ENCODE measurements at places on chromosomes 3 and 15. TPM values are rescaled to one million over a fixed set of nuclear protein-coding genes. Genes with fewer than 3 reads are reported as not detected.

The CCR9 gene
- total RNA-seq, result not detected

The GOLGA6A gene
- 0.31 TPM for total RNA-seq

The EPM2AIP1 gene
- total RNA-seq, result 16.5 TPM

The DUOX1 gene
- 0.26 TPM for total RNA-seq

DNA sequence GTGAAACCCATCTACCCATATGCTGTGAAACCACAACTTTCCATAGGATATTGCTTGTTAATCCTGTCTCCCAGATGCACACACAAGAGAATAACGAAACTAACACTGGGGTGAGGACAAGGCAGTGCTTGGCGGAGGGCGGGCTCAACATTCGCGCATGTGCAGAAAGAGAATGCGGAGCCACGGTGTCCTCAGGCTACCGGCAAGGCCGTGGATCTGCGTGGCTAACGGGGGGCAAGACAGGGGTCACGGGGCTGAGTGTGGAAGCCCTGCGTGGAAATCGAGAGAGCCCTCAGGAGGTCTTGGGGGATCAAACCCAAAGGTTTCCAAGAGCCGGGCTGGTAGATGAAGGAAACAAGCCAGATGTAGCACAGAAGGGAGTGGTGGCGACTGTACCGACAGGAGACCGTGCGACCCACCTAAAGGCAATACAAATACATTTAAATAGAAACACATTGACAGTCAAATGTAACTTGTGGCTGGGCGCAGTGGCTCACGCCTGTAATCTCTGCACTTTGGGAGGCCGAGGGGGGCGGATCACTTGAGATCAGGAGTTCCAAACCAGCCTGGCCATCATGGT lies 48.5 kb upstream of the TRA2B start:
- DNase-seq, result no peak

DNA sequence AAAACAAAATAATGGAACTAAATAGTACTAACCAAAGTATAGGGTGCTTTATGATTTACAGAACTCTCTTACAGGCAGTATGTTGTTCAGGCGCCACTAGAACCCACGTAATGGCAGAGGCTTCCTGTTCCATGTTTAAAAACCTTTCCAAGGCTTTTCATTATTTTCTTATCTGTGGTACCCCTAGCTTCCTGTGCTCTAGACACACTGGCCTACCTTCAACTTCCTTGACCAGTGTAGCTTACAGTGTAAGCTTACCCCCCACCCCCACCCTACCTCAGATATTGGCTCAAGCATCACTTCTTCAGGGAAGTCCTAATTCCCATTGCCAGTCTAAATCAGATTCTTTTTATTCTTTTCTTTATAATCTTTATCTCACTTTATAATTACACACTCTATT lies 2.9 kb downstream of the NR2C2 start:
- DNase-seq, result no peak

- DNase-seq, result no peak
Observed at GRCh38 chr3:183472155-183472554, 43.7 kb upstream of the MCF2L2 start.

GRCh38 chr15:56243163-56244037 lies at the start of gene RFX7:
RFX7 (minus strand) TSS chr15:56243879; CDS start chr15:56243285, 594 bp downstream.
- peak; percentile 58 for DNase-seq

DNA sequence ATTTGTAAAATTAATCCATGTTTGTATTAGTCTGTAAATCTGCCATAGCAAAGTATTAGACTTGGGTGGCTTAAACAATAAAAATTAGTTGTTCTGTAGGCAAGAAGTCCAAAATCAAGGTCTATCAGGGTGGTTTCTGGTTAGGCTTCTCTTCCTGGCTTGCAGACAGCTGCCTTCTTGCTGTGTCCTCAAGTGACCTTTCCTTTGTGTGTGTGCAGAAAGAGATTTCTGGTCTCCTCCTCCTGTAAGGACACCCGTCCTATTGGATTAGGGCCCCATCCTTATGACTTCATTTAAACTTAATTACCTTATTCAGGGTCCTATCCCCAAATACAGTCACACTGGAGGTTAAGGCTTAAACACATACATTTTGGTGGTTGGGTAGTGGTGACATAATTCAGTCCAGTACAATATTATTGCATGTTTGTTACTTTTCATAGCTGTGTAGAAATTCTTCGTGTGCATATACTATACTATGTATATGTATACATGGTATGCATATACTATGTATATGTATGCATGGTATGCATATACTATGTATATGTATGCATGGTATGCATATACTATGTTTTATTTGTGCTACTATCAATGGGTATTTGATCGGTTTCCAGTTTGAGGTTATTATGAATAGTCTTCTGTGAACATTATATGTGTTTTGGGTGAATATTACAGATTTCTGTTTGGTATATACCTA lies 57.9 kb upstream of the RNU6-1 start:
- no peak for DNase-seq

GRCh38 chr3:116929505-116930222 lies 220.1 kb downstream of the TUSC7 start:
- DNase-seq, result no peak

GRCh38 chr3:194571491-194572142 lies 61.6 kb downstream of the TMEM44 start:
- peak; percentile 19 for DNase-seq

DNA sequence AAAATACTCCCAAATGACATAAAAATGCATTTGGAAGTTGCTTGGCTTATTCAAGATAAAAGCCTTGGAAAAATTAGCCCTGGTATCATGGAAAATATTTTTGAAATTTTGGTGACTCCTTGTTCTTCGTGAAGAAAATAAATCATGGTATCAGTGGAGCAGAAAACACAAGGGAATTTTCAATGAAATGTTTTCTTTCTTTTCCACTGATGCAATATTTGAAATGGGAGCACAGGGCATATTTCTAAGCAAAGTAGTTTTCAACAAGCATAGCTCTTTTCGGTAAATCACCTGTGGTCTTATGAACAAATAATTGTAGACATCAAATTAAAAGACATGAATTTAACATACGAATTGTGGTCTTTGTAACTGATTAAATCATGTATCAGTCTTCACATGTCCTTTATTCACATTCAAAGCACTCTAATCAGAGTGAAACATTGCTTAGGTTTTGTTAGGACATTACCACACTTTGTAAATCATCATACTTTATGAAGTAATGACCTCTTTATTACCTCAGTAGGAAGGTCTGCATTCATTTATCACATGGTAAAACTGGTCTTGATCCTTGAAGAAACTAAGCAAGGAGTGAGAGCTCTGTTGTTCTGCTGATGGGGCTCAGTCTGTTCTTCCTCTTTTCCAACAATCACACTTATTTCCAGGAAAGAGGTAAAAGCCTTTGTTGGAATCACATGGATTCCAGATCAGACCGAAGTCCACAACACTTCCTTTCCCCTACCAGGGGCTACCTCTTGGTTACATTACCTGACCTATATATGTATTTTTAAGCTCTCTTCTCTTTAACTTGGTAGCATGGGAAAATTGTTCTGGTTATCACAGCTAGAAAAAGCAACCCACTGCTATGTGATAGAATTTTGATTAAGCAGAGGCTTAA lies 413.5 kb upstream of the THBS1 start:
- DNase-seq, result no peak

GRCh38 chr3:115062412-115062956 lies 84.6 kb downstream of the ZBTB20 start:
- DNase-seq, result peak; percentile 82

DNA sequence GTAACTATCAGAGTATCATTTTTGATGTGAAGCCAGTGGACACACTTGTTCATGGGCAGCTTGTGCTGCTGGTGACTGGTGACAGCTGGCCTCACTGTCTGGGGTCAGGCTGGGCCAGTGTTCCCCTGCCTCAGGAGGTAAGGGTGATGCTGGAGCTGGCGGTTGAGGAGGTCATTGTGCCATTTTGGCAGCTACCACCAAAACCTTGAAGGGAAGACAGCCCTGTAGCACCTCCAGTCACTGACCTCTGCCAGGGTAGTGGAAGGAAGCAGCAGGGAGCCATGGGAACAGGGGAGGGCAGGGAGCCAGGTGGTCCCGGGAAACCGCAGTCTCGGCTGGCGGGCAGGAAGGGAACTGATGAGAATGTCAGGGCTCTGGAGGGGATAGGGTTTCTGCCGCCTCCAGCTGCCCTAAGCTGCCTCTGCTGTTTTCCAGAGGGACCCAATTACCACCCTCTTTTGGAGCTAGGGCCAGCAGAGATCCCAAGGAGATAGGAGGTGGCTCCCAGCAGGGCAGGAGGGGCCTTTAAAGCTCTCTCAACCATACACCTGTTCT lies 24.8 kb downstream of the FOXL2NB start:
- DNase-seq, result no peak

GRCh38 chr15:94778840-94779239 lies 547.5 kb downstream of the MCTP2 start:
- no peak for DNase-seq

Measured in astrocyte (in vitro differentiated cells and primary cell).